Activated CD4-positive, alpha-beta T cell treated with anti-CD3 and anti-CD28 coated beads, Interleukin-2, amount 50 U/mL, for 24 hours (primary cell): ENCODE measurements at places on chromosomes 6 and 20.
A peak's percentile ranks its signal among the peaks of the same experiment; 100 is the strongest.

DNA sequence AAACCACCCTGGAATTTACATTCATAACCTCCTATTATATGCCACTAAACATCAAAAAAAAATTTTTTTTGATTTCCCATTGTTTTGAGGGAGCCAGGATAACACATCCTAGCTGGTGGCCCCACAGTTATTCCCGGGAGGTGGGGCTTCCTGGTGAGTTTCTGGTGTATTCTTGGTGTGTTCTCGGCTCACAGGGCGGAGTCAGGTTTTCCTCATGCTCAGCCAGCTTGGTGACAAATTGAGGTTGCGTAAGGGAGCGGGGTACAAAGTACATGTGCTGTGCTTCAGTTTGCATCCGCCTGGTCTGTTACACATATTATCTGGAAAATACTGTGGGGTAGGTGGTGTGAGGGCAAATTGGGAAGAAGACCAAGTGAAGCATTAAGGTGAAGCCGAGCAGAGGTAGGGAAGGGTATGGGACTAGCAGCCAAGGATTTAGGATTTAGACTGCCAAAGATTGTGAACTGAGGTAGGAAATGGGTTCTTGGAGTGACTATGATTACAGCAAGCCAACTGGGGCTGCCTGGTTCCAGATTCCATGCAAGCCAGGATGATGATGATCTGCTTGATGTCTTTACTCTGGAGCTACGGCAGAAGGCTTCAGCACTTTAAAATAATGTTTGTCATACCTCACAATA lies 46.2 kb upstream of the EEF1A1 start:
- DNase-seq = no peak

- DNase-seq = no peak
Measured at GRCh38 chr6:146910611-146911010, 293.6 kb upstream of the STXBP5 start.

DNA sequence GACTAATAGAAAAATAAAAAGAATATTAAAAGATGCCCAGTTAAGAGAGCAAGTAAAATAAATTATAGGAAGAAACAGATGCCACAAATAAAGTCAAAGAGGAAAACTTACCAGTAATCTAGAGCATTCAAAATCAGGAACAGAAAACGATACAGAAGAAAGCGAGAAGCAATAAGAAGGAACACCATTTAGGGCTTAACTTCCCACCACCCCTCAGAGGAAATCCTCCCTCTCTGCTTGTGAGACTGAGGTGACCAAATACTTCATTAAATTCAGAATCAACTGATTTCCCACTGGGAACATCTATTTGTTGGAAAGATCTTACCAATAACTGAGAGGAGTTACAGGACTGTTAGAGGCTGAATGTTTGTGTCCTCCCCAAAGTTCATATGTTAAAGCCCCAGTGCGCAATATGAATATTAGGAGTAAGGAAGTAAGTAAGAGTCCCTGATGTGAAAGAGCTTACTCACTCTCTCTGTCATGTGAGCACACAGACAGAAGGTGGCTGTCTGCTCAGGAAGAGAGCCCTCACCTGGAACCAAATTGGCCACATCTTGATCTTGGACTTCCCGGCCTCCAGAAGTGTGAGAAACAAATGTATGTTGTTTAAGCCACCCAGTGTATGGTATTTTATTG lies 19.5 kb downstream of the KATNA1 start:
- DNase-seq = no peak

- DNase-seq = no peak
Measured at GRCh38 chr6:54291146-54291545, 17.1 kb upstream of the TINAG start.

DNA sequence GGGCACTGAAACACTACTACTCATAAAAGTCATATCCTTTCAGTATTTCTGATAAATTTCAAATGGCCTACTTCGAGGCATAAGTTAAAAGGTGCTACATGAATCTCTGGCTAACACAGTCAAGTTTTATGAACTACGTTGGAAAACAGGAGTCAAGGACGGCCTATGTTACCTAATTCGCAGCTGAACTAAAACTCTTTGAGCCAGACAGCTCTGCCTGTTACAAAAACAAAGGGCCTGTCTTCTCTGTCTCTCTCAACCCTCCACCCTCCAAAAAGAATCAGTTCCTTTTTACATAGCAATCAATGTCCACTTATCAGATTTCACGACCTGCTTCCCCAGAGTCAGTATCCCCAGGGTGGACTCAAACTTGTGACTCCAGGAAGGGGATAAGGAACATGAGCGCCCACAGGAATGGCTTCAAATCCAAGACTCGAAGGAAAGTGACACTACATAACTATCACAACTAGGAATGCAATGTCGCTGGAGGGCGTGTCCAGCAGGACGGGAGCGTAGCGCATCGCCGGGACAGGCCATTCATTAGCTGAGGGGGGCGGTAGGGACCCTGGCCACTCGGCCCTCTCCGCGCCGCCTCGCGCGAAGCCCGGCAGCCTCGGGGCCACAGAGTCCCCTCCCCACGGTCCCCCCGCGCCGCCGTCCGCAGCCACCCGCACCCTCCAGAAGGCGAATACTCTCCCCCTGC lies 591 bp downstream of the IBTK start:
- DNase-seq = peak; percentile 1

- no peak for DNase-seq
Measured at GRCh38 chr6:6080975-6081374, 74.2 kb upstream of the NRN1 start.

DNA sequence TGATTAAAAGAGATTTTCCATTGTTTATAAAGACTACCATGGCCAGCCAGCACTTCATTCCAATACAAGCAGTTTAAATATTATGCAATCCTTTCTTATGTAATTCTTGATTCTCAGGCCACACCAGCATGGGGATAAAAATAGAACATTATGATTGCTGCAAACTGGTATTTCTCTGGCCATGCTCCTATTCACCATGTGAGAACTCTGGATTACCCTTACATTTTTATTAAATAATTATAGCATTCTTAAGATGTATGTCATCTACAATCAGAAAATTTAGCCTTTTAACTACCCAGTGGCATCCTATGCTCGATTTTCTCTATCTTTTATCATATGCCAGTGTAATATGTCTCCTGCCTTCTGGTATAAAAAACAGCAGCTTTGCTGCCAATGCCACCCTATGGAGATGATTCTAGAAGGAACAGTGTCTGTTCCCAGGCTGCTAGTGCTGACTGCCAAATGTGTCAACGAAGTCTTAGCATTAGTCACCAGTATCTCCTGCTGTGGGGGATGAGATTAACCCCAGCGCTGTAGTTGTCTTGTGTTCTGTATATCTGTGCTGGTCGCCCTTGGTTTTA lies 501.4 kb downstream of the BCKDHB start:
- no peak for DNase-seq

GRCh38 chr20:50868509-50869495 lies 62.4 kb downstream of the ADNP start:
- no peak for DNase-seq

- DNase-seq = no peak
Measured at GRCh38 chr6:75118925-75119515, 86.8 kb downstream of the COL12A1 start.

DNA sequence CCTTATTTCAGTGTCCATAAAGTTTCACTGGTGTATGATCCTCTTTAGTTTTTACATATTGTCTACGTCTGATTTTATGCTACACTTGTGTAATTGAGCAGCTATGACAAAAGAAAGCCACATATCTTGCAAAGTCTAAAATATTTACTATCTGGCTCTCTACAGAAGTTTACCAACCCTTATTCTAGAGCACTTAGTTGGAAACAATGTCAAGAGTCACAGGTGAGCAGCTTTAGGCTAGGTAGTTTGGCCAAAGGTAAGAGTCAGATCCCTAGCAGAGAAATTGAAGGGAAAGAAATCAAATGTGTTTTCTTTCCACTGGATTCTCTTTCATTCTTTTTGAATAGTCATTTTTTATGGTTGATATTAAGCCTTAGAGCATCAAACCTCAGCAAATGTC lies 34.7 kb upstream of the STXBP5 start:
- no peak for DNase-seq

DNA sequence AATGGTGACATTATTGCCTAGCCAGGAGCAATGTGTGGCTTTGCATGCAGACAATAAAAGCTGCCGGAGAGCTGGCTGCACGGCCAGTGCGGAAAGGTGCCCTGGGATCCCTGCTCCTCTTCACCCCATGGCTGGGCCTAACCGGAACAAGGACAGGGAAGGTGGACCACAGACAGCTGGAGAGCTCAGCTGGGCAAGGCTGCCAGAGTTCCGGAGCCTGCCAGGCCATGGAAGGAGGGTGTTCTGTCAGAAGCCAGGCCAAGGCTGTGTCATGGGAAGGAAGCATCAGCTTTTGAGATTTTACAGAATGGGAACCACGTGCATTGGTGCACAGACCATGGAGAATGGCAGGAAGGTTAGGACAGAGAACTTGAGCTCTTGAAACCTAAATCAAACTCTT lies 25.0 kb downstream of the MAP1LC3A start:
- no peak for DNase-seq

GRCh38 chr20:48706116-48706656 lies 121.6 kb downstream of the PREX1 start:
- DNase-seq = no peak

DNA sequence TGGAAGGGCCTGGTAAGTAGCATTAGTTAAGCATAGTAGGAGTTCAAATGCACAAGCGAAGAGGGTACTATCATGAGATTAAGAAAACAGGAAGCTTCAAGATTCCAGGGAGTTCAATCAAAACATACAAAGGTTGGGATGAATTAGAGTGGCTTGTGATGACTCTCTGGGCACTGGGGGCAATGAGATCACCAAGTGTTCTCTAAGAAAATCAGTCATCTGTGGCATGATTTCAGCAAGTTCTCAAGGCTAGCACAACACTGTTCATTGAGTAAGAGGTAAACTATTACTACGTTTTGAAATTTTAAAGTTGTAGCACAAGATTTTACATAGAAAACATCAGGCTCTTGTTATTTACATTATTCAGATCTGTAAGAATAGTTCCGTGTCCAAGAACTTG lies 139.7 kb upstream of the FLRT3 start:
- no peak for DNase-seq

DNA sequence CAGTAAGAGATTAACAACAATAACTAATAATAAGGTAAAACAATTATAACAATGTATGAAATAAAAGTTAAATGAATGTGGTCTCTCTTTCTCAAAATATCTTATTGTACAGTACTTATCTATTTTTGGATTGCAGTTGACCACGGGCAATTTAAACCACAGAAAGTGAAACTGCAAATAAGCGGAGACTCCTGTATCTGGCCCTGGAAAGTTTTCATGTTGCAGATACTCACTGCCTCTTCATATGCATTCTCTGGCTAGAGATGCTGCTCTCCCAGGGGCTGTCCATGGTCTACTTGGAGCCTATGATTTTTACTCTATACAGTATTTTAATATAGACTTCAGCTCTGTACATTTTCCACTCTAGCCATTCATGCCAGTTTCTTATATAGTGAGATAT lies 230.8 kb downstream of the FUT9 start:
- no peak for DNase-seq

GRCh38 chr20:50015636-50015992 lies 32.8 kb downstream of the SNAI1 start:
- no peak for DNase-seq

DNA sequence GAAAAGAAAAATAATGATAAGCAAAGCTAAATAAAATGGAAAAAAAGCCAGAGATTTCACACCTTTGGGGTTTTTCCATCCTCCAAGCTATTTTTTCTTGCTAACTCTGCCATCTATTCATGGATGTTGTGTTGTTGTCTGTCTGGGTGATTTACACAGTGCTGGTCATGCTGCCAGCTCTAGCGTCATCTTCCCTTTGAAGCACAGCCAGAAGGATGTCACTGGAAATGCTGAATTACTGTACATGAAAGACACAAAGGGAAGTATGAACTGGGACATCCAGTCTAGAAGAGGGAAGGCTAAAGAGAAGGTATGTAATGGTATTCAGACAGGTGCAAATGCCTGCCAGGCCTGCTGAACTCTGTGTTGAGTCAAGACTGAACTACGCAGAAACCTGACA lies 241.9 kb upstream of the STXBP5 start:
- no peak for DNase-seq

GRCh38 chr6:111683749-111684267 lies 78.1 kb upstream of the TRAF3IP2 start:
- DNase-seq = no peak

GRCh38 chr20:57897156-57897874 lies 187.5 kb upstream of the PMEPA1 start:
- no peak for DNase-seq

GRCh38 chr6:44223319-44224028 lies at the start of gene SLC29A1:
Gene SLC29A1, plus strand, starts transcription at chr6:44223595. Its CDS starts 3,719 bp downstream, at chr6:44227314.
- peak; percentile 70 for DNase-seq

DNA sequence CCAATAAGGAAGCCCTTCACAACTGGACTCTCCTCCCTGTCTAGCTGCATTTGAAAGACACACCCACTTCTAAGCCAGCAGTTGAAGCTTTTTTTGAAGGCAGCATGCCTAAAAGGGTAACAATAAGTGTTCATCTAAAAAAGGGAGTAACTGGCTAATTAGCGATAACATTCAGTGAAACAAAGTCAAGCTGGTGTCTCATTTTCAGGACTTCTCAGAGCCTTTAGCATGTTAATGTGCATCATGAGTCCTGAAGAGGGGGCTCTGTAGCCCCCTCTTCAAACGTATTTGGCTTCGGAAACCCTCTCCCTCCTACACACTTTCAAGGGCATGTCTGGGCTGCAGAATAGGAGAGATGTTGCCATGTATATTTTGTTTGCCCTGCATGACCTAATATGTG lies 28.1 kb downstream of the SLC22A23 start:
- DNase-seq = no peak

DNA sequence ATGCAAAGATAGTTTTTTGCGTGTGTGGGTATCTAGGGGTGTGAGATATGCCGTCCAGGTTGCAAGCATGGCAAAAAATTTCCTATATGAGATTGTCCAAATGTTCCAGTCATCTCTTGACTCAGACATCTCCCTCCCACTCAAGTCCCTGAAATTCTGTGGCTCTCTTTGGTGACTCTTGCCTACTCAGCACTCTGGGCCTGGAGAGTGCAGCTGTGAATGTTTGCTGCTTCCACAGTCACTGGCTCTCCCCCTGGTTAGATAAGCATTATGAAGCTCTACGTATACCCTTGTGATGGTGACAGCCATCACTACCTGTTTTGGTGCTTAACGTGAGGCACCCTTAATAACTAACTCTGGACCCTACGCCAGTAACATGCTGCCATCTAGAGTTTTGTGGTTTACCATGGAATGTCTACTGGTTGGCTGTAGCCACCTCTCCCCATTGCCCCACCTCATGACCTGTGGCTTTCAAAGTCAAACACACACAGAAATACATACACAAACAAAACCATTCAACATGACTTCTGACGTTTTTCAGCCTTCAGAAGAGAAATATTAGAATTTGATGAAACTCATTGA lies 621.9 kb upstream of the CITED2 start:
- no peak for DNase-seq

- no peak for DNase-seq
Measured at GRCh38 chr6:6397842-6398241, 77.4 kb upstream of the F13A1 start.

DNA sequence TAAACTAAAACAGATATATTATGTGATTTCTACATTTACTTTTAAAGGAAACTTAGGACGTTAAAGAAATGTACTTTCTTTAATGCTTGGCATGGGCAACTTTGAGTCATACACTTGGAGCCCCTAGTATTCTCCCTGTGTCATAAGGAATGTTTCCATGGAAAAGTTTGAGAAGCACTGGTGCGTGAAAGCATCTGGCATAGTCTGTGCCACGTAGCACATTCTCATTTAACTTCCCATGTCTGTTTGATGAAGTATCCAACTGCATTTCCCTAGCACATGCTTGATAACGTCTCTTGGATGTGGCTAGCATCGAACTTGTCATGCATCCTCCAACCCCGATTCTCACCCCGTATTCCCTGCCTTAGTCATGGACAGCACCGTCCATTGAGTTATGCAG lies 172.0 kb downstream of the TBC1D7 start:
- no peak for DNase-seq

GRCh38 chr6:39841291-39841690 lies 49.1 kb downstream of the DAAM2 start:
- DNase-seq = no peak
